Testis (tissue), 5 donors: ENCODE measurements at places on chromosomes 12 and 14. TPM values are rescaled to one million over a fixed set of nuclear protein-coding genes. Genes with fewer than 3 reads are reported as not detected.

- no peaks in the 10 kb centered on the region for H3K27me3 ChIP-seq
- no peaks in the 10 kb centered on the region for H3K4me1 ChIP-seq
- no peak overlapping the region for H3K27ac ChIP-seq
Measured at GRCh38 chr12:126182619-126183236, 1117.5 kb downstream of the AACS start.

DNA sequence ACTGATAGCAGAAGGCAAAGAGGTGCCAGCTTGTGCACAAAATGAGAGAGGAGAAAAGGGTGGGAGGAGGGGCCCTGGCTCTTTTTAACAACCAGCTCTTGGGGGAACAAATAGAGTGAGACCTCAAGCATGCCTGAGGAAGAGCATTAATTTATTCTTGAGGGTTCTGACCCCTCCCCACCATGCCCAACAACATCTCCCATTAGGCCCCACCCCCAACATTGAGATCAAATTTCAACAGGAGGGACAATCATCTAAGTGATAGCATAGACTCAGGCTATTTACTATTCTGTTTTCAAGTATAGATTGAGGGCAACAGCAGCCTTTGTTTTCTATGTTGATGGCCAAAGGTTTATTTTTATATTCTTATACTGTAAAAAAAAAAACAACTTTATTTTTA, 59.7 kb downstream of the FUT8 start:
- H3K27me3 ChIP-seq = no peaks in the 10 kb centered on the region
- H3K27ac ChIP-seq = no peak overlapping the region
- no peak for DNase-seq
- no peaks in the 10 kb centered on the region for H3K4me1 ChIP-seq
- H3K4me3 ChIP-seq = no peak overlapping the region

DNA sequence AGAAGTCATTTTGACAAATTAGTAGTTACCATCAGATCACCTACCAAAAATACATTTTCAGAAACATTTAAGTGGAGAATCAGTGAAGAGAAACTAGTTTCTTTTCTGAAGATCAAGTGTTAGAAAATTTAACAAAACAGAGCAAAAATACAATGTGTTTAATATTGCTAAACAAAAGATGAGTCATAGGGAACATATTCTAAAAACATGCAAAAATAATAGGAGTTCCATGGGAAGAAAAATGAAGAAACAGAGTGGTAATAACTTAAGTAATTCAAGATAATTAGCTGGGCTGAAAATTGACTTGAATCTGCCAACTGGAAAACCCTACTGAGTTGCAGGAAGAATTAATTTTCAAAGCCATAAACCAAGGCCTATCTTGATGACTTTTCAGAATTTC, 111.5 kb upstream of the KITLG start:
- no peak overlapping the region for H3K4me3 ChIP-seq
- H3K4me1 ChIP-seq = no peaks in the 10 kb centered on the region
- no peak overlapping the region for H3K27ac ChIP-seq
- DNase-seq = no peak
- H3K27me3 ChIP-seq = no peaks in the 10 kb centered on the region

DNA sequence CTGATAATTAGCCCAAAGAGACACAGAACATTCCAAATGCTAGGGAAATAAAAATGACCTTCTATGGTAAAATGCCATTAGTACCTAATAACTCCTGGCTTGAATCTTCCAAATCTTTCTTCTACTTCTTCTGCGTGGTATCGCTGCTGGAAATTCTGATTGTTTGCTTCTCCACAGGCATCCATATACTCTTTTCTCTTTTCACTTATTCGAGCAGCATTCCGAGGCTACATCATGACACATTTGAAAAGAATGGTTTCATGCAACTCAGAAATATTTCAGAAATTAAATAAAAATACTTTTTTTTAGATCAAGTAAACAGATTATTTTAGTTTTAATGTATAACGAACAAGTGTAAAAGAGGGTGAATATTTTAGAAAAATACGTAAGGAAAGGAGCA, 18.9 kb downstream of the ZCCHC8 start:
- H3K4me3 ChIP-seq = no peak overlapping the region
- no peak for DNase-seq
- no peaks in the 10 kb centered on the region for H3K36me3 ChIP-seq
- no peaks in the 10 kb centered on the region for H3K4me1 ChIP-seq

Gene CABP1
- polyA plus RNA-seq = 1.8 TPM

DNA sequence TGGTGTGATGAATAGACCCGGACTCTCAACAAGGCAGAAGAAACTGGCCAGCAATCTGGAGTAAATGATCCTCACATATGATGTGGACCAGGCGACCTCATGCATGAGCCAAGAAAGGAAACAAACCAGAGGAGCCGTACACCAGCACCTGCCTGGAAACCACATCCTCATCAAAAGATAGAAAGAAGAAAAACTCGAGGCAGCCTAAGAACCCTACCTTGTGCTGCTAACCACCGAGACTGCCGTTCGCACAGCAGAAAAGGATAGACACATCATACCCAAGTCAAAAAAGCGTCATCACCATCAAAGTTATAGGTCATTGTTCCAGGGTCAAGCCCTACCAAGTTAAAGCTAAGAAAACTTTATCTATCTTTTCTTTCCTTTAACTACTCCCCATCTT, 66.7 kb downstream of the RESF1 start:
- no peaks in the 10 kb centered on the region for H3K36me3 ChIP-seq
- H3K4me3 ChIP-seq = no peak overlapping the region
- no peak for DNase-seq
- H3K27ac ChIP-seq = no peak overlapping the region
- no peaks in the 10 kb centered on the region for H3K27me3 ChIP-seq

DNA sequence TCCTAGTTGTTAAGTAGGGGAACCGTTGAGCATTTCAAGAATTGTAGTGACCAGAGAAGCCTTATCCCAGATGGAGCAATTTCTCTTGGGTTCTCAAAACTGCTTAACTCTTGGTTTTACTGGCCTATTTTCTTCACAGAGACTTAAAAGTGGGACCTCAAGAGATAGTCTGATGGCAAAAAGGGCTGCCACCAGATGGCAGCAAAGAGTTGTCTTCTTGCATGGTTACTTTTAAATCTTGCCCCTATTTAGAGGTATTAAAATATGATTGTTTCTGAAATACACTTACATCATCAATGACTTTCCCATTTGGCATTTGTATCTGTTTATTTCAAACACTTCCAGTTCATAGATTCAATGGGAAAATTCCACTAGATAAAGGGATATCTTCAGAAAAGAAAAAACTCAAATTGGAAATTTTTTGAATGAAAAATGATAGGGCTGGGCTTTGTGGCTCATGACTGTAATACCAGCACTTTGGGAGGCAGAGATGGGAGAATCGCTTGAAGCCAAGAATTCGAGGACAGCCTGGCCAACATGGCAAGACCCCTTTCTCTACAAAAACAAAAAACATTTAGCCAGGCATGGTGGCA, 69.9 kb upstream of the CNTN1 start:
- no peaks in the 10 kb centered on the region for H3K36me3 ChIP-seq
- no peak overlapping the region for H3K4me3 ChIP-seq
- H3K27ac ChIP-seq = no peak overlapping the region

DNA sequence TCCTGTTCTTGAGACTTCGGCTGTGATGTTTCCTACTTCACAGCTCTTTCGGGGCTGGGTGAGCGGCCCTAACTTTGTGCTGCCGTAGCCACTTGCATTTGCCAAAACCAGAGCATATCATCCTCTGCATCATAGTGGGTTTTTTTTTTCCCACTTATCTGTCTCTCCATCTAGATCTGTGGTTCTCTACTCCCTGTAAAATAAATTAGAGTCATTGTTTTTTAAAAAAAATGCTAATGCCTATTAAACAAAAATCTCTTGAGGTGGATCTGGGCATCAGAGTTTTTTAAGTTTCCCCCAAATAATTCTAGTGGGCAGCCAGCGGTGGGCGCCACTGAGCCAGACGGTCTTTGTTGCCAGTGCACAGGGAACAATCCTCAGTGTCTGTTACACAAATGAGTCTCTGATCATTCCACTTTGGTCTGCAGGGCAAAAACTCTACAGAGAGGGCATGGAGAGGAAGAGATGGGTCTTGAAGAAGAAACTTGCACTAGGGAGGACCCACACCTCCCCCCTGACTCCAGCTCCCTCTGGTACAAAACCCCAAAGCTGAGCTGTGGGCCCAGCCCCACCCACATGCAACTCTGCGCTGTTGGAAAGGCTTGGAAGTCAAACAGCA, 62.4 kb upstream of the BCL2L14 start:
- no peak overlapping the region for H3K27ac ChIP-seq
- no peak overlapping the region for H3K4me3 ChIP-seq
- H3K36me3 ChIP-seq = no peaks in the 10 kb centered on the region
- no peaks in the 10 kb centered on the region for H3K27me3 ChIP-seq
- no peak for DNase-seq
- H3K4me1 ChIP-seq = peaks cover 11% of the 10 kb centered on the region

GRCh38 chr12:26741584-26742227, 91.3 kb downstream of the ITPR2 start:
- no peak overlapping the region for H3K27ac ChIP-seq
- H3K27me3 ChIP-seq = no peaks in the 10 kb centered on the region
- no peaks in the 10 kb centered on the region for H3K36me3 ChIP-seq
- H3K4me3 ChIP-seq = no peak overlapping the region
- peaks cover 11% of the 10 kb centered on the region for H3K4me1 ChIP-seq

DNA sequence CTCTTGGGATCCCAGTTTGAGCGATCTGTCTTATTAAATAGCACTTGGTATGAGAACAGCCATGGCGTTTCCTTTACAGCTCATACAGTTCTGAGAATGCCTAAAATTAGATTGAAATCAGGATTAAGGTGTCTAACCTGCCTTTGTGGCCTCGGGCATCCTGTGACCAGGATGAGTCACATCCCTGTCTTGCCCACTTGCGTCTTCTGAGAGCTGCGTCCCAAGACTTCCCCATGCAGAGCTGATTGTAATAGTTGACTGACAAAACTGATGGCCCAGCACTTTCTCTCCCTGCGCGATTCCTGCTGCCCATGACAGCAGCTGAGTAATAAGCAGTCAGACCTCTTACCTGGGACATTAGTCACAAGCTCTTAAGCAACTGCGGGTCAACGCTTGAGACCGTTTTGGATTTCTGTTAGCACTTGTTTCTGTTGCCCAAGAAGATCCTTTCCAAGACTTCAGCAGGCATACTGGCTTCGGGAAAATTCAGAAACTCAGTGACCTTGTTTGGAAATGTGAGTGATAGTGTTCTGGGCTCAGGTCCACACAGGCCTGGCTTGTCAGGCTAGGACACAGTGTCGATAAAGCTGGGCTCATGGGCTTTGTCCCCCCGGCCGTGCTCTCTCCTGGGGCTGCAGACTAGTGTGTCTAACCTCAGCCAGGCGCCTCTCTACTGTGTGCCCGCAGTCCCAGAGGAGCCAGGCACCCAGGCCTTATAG, 169.9 kb upstream of the HIF1A start:
- DNase-seq = peak; percentile 68
- no peak overlapping the region for H3K4me3 ChIP-seq
- H3K36me3 ChIP-seq = no peaks in the 10 kb centered on the region
- peak overlapping the region; percentile 89 for H3K27ac ChIP-seq
- H3K4me1 ChIP-seq = peaks cover 40% of the 10 kb centered on the region
- H3K27me3 ChIP-seq = no peaks in the 10 kb centered on the region

DNA sequence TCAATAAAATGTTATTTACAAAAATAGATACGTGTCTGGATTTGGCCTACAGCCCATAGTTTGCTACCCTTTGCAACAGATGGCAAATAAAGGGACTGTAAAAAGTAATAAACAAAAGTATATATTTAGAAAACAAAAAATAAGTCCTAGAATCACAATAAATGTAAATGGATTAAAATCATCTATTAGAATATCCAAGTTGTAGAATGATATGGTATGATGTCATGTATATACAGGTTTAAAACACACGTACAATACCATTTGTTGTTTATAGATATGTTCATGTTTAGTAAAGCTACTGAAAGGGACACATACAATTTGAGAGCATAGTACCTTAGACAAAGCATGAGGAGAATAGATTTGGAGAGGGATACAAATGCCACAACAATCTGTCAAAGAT, 219.5 kb downstream of the BCL11B start:
- no peak overlapping the region for H3K27ac ChIP-seq
- no peaks in the 10 kb centered on the region for H3K4me1 ChIP-seq
- H3K4me3 ChIP-seq = no peak overlapping the region
- no peaks in the 10 kb centered on the region for H3K36me3 ChIP-seq
- H3K27me3 ChIP-seq = no peaks in the 10 kb centered on the region

DNA sequence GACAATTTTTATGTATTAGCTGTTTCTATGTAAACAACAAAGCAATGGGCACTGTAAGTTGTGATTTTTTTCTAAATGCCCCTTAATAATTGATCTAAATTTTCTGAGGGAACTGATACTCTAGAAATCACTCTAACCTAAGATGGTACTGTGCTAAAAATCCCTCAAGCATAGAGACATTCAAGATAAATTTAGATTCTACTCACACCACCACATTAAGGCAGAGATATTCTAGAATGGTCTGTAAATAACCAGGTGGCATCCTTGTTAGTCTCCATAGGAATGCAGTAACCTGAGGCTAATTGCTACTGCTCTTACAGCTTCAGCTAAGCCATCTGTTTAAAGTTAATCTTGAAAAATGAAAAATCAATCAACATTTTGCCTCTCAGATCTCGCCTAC, 87.3 kb downstream of the SLC41A2 start:
- no peak overlapping the region for H3K4me3 ChIP-seq
- no peak for DNase-seq
- no peaks in the 10 kb centered on the region for H3K27me3 ChIP-seq
- no peaks in the 10 kb centered on the region for H3K4me1 ChIP-seq
- no peaks in the 10 kb centered on the region for H3K36me3 ChIP-seq
- H3K27ac ChIP-seq = no peak overlapping the region

Gene PLEK2
- polyA plus RNA-seq = 7.1 TPM

Gene RTL1
- 0.34 TPM for polyA plus RNA-seq

DNA sequence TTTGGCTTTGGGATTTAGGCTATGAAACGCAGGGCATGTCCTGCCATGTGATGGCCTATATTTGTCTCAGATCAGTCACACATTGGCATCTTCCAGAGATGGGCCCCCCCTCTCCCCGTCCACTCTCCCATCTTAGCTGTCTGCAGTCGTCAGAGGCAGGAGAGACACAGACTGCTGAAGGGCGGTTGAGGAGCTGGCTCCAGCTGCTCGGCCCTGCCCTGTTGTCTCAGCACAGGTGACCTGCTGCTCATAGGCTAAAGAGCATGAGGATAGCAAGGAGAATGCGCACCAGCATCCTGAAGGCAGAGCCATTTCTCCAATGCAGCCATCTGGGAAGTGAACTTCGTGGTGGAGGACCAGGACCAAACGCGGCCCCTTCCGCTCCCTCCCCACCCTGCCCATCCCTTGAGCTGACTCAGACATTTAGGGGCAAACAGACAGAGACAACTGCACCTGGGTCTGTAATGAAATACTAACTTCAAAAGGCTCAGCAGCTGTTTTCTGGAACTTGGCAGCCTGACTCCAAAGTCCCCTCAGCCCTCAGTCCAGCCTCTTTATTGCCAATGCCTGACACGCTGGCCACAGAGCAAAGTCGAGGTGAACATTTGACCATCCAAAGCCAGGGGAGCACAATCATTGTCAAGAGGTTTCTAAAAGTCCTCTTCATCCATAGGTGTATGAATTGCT, 22.3 kb downstream of the FZD10 start:
- H3K4me1 ChIP-seq = no peaks in the 10 kb centered on the region
- no peak overlapping the region for H3K4me3 ChIP-seq
- no peaks in the 10 kb centered on the region for H3K36me3 ChIP-seq
- no peaks in the 10 kb centered on the region for H3K27me3 ChIP-seq
